ENCODE measurements at places on chromosomes 4 and X. TPM values are rescaled to one million over a fixed set of nuclear protein-coding genes. Genes with fewer than 3 reads are reported as not detected.

Gene HSFX2
- 1.6 TPM for total RNA-seq

Gene ARL13A
- not detected for total RNA-seq

Gene TASL
- total RNA-seq, result 1.2 TPM

Gene EREG
- not detected for total RNA-seq

Gene P2RY10
- not detected for total RNA-seq

Gene FAM149A
- 32.7 TPM for total RNA-seq

Gene BRS3
- not detected for total RNA-seq

Gene ENPEP
- total RNA-seq, result 1.1 TPM

Gene PRDM8
- 38.4 TPM for total RNA-seq

Gene LRCH2
- total RNA-seq, result 8.8 TPM

Gene DUX4
- not detected for total RNA-seq

Gene TTC29
- total RNA-seq, result 0.90 TPM

Gene RTL3
- not detected for total RNA-seq

Gene TBC1D9
- 37.8 TPM for total RNA-seq

Gene TMEM187
- total RNA-seq, result 6.5 TPM

Gene SERTM2
- not detected for total RNA-seq
